ENCODE measurements at places on chromosomes 11 and 22. TPM values are rescaled to one million over a fixed set of nuclear protein-coding genes. Genes with fewer than 3 reads are reported as not detected.

IFITM1 gene
- total RNA-seq, result 21.2 TPM

MMP8 gene
- total RNA-seq, result not detected

CDKN1C gene
- total RNA-seq, result 1.1 TPM

SLC22A8 gene
- not detected for total RNA-seq

MAML2 gene
- 20.9 TPM for total RNA-seq

- H3K36me3 ChIP-seq, result no peaks in the 10 kb centered on the region
- H3K27ac ChIP-seq, result no peak overlapping the region
- H3K4me3 ChIP-seq, result no peak overlapping the region
Measured at GRCh38 chr22:27581688-27582087, 219.9 kb downstream of the MN1 start.

DNA sequence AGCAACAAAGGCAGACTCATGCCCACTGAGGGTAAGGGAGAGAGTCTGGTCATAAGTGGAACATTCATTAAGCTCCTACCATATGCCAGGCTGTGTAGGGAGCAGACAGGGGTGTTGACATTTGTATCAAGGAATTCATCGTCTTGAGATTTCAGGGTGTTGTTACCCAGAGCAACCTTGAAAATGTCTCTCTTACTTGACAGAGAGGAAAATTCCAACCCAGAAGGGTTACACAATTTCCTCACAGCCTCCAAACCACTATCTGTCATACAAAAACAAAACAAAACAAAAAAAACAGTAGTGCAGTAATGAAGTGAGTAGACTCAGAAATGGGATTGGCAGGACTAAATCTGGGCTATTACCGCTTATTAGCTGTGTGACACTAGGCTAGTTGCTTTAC, 113.2 kb downstream of the MIAT start:
- H3K27ac ChIP-seq, result no peak overlapping the region
- H3K4me1 ChIP-seq, result no peaks in the 10 kb centered on the region
- peaks cover 44% of the 10 kb centered on the region for H3K36me3 ChIP-seq
- no peak overlapping the region for H3K4me3 ChIP-seq

GRCh38 chr11:75931124-75931523, 116.1 kb downstream of the UVRAG start:
- no peak overlapping the region for H3K4me3 ChIP-seq
- peaks cover 25% of the 10 kb centered on the region for H3K4me1 ChIP-seq
- no peak for DNase-seq
- no peaks in the 10 kb centered on the region for H3K27me3 ChIP-seq
- no peak overlapping the region for H3K27ac ChIP-seq

- H3K27ac ChIP-seq, result no peak overlapping the region
- H3K4me1 ChIP-seq, result no peaks in the 10 kb centered on the region
- peaks cover 9% of the 10 kb centered on the region for H3K27me3 ChIP-seq
- no peak overlapping the region for H3K4me3 ChIP-seq
- no peak for DNase-seq
- H3K36me3 ChIP-seq, result no peaks in the 10 kb centered on the region
Measured at GRCh38 chr11:1219446-1219833, 3.4 kb upstream of the MUC5B start.

- no peak for DNase-seq
- no peak overlapping the region for H3K4me3 ChIP-seq
- no peak overlapping the region for H3K27ac ChIP-seq
- no peaks in the 10 kb centered on the region for H3K4me1 ChIP-seq
- no peaks in the 10 kb centered on the region for H3K36me3 ChIP-seq
- H3K27me3 ChIP-seq, result no peaks in the 10 kb centered on the region
Measured at GRCh38 chr11:12625438-12626071, 48.7 kb upstream of the TEAD1 start.

GRCh38 chr11:120425527-120425926, 86.0 kb upstream of the GRIK4 start:
- H3K36me3 ChIP-seq, result peaks cover 6% of the 10 kb centered on the region
- peak overlapping the region; percentile 26 for H3K4me3 ChIP-seq
- H3K4me1 ChIP-seq, result peaks cover 19% of the 10 kb centered on the region
- H3K27me3 ChIP-seq, result no peaks in the 10 kb centered on the region
- no peak overlapping the region for H3K27ac ChIP-seq
- DNase-seq, result no peak

DNA sequence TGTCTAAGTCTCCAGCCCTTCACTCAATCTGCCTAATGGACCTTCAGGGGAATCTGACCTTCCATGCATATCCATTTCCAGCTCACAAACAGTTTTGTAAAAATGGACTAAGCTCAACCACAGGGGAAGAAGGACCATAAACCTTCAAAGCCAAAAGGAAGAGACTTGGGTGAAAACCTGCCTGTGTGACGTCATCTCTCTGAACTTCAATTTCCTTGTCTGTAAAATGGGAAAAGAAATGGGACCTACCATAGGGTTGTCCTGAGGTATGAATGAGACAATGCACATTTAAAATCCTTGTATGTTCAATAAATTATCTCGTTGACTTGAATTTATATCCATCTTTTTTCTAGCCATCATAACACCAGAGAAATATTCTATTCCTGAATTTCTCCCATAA, 370.7 kb downstream of the INSC start:
- no peak overlapping the region for H3K27ac ChIP-seq
- no peak overlapping the region for H3K4me3 ChIP-seq
- no peaks in the 10 kb centered on the region for H3K27me3 ChIP-seq
- no peaks in the 10 kb centered on the region for H3K36me3 ChIP-seq
- DNase-seq, result no peak

- peak; percentile 74 for DNase-seq
- peaks cover 78% of the 10 kb centered on the region for H3K4me1 ChIP-seq
- H3K4me3 ChIP-seq, result peak overlapping the region; percentile 95
- H3K27ac ChIP-seq, result peak overlapping the region; percentile 97
Measured at GRCh38 chr11:62542750-62543567, 3.6 kb downstream of the AHNAK start.

GRCh38 chr22:44119669-44120313, 60.9 kb upstream of the PARVG start:
- no peak overlapping the region for H3K27ac ChIP-seq
- peaks cover 74% of the 10 kb centered on the region for H3K36me3 ChIP-seq
- H3K4me3 ChIP-seq, result no peak overlapping the region
- H3K4me1 ChIP-seq, result peaks cover 6% of the 10 kb centered on the region
- no peaks in the 10 kb centered on the region for H3K27me3 ChIP-seq

DNA sequence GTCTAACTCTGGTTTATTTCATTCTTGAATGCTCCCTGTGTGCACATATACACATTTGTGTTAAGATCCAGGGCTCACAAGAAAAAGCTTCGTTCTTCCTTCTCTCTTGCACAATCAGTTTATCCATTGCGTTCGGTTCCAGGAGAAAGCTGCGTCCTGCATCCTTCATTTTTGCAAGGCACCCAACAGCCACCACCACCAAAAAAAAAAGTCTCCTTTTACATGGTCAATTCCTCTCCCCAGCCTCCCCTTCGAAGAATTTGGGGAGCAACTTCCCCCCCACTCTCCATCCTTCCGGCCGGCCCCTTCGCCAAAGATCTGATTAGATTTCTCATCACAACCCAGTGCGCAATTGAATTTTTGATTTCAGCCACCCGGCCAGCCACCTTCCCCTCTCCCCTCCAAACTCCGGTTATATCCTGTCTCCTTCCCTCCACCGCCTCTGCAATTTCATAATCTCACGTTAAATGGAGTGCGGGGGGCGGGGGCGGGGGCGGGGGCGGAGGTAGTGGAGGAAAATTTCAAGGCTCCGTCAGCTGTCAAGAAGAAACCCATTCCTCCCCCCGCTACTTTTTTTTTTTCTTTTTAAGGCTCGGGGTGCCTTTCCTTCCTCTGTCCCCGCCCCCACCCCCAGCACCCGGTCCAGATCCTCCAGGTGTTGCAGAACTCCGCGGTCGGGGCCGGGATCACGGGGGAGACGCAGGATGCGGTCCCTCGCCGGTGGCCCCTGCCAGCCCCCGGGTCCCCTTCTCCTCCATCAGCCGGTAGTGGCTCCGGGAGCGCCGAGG, 1166.5 kb downstream of the LRRC4C start:
- H3K4me3 ChIP-seq, result no peak overlapping the region
- H3K27me3 ChIP-seq, result peaks cover 16% of the 10 kb centered on the region
- H3K36me3 ChIP-seq, result no peaks in the 10 kb centered on the region
- peaks cover 6% of the 10 kb centered on the region for H3K4me1 ChIP-seq

GRCh38 chr22:37817705-37818408, 5.3 kb upstream of the GALR3 start:
- H3K27me3 ChIP-seq, result peaks cover 17% of the 10 kb centered on the region
- no peaks in the 10 kb centered on the region for H3K36me3 ChIP-seq
- H3K27ac ChIP-seq, result no peak overlapping the region
- peaks cover 23% of the 10 kb centered on the region for H3K4me1 ChIP-seq

DNA sequence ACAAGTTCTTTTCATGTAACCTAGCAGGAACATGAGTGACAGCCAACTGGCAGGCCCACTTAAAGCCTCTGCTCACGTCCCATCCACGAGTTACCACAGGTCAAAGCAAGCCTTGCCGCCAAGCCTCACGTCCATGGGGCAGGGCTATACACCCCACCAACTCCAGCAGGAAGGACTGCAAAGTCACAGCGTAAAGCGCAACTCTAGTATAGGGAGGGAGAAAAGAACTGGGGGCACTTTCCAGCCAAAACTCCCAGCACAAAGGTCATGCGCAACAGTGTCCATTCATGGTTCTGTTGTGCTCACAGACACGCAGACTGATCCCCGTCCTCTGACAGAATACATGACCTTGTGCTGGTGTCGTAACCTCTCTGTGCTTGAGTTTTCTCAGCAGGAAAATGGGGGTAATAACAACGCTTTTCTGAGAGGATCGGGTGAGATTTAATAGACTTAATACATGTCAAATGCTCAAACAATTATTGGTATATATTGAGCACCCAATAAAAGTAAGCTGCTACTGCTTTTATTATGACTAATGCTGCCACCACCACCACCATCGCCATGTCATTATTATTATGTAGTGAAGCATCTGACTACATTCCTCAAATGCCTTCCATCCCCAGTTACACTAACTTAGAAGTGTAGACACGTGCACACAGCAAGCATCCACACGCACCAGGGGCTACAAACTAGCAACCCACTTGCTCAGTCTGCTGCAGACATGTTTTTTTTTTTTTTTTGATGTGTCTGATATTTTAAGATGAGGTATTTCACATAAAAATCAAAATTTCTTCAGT, 104.4 kb upstream of the PARVA start:
- no peak overlapping the region for H3K27ac ChIP-seq
- no peaks in the 10 kb centered on the region for H3K36me3 ChIP-seq

DNA sequence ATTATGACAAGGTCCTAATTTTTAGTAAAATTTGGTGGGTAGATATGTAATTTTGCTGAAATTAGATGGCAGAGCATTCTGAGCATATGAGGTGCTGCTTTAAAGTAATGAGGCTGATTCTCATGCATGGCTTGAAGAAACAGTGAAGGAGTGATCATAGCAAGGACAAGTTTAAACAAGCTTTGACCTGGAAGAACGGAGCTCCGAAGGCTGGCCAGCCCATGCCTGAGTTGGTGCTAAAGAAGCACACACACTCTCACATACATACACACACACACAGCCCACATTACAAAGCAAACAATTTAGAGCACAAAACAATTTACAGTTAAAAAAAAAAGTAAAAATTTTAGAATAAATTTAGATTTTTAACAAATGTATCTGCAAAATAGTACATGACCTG, 150.7 kb downstream of the DCDC1 start:
- no peak overlapping the region for H3K27ac ChIP-seq
- H3K36me3 ChIP-seq, result no peaks in the 10 kb centered on the region
- H3K4me1 ChIP-seq, result no peaks in the 10 kb centered on the region
- peaks cover 5% of the 10 kb centered on the region for H3K27me3 ChIP-seq

- H3K4me1 ChIP-seq, result peaks cover 3% of the 10 kb centered on the region
- H3K27me3 ChIP-seq, result peaks cover 13% of the 10 kb centered on the region
- no peak for DNase-seq
- peaks cover 3% of the 10 kb centered on the region for H3K36me3 ChIP-seq
- no peak overlapping the region for H3K27ac ChIP-seq
Measured at GRCh38 chr11:119404872-119405271, 18.1 kb downstream of the THY1 start.

GRCh38 chr11:75422248-75423231, 10.5 kb downstream of the KLHL35 start:
- no peak overlapping the region for H3K4me3 ChIP-seq
- peaks cover 6% of the 10 kb centered on the region for H3K36me3 ChIP-seq
- no peaks in the 10 kb centered on the region for H3K4me1 ChIP-seq
- peaks cover 2% of the 10 kb centered on the region for H3K27me3 ChIP-seq
- no peak overlapping the region for H3K27ac ChIP-seq
- no peak for DNase-seq

- DNase-seq, result no peak
- no peaks in the 10 kb centered on the region for H3K36me3 ChIP-seq
- no peak overlapping the region for H3K27ac ChIP-seq
Measured at GRCh38 chr11:92455210-92455790, 230.7 kb downstream of the FAT3 start.
